AG04449 (cell line): ENCODE measurements at places on chromosomes 6 and 20.

- DNase-seq, result no peak
These were observed 36.0 kb upstream of the IRF4 start for GRCh38 chr6:355373-356208.

DNA sequence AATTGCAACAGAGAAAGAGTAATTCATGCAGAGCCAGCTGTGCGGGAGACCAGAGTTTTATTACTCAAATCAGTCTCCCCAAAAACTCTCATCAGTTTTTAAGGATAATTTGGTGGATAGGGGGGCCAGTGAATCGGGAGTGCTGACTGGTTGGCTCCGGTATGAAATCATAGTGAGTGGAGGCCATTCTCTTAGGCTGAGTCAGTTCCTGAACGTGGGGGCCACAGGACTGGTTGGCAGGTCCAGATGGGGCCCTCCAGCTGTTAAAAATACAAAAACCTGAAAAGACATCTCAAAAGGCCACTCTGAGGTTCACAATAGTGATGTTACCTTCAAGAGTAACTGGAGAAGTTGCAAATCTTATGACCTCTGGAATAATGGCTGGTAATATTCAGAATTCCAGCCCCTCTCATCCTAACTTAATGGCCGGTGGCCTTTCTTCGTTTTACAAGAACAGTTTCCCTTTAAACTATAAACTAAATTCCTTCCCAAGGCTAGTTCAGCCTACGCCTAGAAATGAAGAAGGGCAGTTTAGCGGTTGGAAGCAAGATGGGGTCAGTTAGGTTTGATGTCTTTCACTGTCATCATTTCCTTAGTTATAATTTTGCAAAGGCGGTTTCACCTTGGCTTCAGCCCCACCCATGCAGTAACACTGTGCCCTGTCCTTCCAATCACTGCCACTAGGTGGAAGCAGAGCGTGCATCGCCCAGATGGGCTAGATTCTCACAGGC, 6.8 kb upstream of the MICA start:
- no peak for DNase-seq

GRCh38 chr20:2523919-2524708, 12.3 kb upstream of the TMC2 start:
- no peak for DNase-seq

DNA sequence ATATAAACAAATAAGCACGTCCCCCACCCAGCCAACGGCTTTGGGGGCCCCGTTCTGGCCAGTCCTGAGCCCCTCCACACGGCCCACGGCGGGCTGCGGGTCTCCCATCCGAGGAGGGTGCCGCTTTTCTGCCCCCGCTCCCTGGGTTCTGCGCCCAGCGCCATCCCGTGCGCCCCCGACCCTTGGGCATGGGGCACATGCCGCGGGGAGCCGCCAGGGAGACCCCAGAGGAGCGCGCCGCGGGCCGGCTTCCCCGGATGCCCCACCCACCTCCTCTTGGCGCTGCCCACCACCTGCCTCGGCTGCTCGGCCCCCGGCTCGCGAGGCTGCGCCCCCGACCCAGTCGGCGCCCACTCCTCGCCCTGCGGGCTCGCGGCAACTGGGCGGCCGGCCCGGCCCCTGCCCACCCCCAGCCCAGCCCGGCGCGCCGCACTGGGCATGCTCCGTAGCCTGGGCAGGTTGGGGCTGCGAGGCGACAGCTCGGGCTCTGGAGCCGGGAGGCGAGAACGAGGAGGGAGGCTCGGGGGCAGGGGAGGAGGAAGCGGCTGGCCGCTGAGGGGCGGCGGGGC, 570 bp upstream of the PLCB4 start:
- no peak for DNase-seq

- DNase-seq, result no peak
These were observed 14.7 kb downstream of the MUCL3 start for GRCh38 chr6:30955367-30956042.

DNA sequence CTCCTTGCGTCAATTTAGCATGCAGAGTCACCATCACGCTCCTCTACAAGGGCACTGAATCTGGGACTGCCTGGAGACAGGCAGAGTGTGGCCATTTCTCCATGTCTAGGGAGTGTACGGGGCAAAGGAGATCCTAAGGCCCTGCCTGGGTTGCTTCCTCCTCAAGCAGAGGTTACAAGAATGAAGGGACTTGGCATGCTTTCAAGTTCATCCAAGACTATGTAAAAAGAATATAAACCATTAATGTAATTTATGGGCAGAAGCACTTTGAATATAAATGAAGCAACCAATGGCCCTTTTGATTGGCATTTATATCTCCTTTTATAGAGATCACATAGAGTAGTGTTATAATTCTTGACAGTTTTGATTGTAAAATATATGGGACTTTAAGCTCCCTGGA, 137.5 kb downstream of the BTBD3 start:
- no peak for DNase-seq

GRCh38 chr6:73985891-73986290, 289.9 kb downstream of the CD109 start:
- DNase-seq, result peak; percentile 69

- no peak for DNase-seq
These were observed 19.3 kb downstream of the RAB22A start for GRCh38 chr20:58328836-58329235.

- DNase-seq, result no peak
These were observed 6.5 kb upstream of the LY6G5C start for GRCh38 chr6:31687321-31687720.

- DNase-seq, result no peak
These were observed 1.1 kb upstream of the CLIC1 start for GRCh38 chr6:31737315-31737990.

GRCh38 chr20:63394069-63394919, 33.1 kb upstream of the CHRNA4 start:
- no peak for DNase-seq

GRCh38 chr6:5746759-5747130, 260.0 kb downstream of the NRN1 start:
- no peak for DNase-seq

GRCh38 chr6:11766589-11767450, 11.8 kb downstream of the ADTRP start:
- peak; percentile 98 for DNase-seq
